NCI-H446 (cell line): ENCODE measurements at places on chromosomes 16 and 17.
A peak's percentile ranks its signal among the peaks of the same experiment; 100 is the strongest.

- peak; percentile 75 for DNase-seq
These were observed 394.7 kb downstream of the SOX9 start for GRCh38 chr17:72515291-72516065.

DNA sequence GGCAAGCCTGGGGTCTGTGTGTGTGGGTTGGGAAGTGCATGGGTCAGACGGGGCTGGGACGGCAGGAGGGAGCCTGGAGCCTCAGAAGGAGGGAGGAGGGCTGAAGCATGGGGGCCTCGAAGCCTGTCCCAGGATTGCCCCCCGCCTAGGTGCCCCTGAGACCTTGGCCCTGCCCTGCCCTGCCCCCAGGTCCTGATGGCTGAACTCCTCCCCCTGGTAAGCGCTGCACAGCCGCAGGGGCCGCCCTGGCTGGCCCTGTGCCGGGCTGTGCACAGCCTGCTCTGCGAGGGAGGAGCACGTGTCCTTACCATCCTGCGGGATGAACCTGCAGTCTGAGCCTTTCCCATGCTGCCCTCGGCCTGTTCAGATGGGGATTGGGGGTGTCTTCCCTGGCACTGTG is 4.4 kb downstream of the TEDC2 start:
- no peak for DNase-seq

GRCh38 chr16:50939356-50939755 is 197.5 kb downstream of the CYLD start:
- no peak for DNase-seq

DNA sequence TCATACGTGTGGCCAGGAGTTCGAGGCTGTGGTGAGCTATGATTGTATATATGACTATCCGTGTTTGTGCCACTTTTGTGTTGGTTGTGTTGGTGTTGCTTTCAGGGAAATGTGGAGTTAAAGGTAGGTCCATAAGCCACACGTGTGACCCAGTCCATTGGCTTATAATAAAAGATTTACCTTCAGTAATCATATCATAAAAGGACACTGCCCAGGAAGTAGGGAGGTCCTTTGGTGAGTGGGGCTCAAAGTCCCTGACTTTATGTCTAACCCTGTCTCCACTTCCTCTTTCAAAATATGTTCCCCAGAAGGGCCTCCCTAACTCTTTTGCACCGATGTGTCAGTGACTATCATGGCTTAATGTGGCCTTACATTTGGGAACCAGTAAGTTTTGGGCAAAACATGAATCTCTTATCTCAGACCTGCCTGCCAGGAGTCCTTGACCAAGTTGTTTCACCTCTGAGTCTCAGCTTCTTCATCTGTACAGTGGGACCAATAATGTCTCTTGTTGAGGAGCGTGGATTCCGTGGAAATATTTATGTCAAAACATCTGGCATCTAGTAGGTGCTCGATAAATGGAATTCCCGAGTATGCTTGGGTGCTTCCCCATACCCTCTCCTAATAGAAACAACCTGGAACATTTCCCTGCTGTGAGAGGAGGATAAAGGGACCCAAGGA is 4.8 kb downstream of the TNP2 start:
- DNase-seq: no peak

- no peak for DNase-seq
These were observed 196.8 kb downstream of the PHKB start for GRCh38 chr16:47657977-47658376.

DNA sequence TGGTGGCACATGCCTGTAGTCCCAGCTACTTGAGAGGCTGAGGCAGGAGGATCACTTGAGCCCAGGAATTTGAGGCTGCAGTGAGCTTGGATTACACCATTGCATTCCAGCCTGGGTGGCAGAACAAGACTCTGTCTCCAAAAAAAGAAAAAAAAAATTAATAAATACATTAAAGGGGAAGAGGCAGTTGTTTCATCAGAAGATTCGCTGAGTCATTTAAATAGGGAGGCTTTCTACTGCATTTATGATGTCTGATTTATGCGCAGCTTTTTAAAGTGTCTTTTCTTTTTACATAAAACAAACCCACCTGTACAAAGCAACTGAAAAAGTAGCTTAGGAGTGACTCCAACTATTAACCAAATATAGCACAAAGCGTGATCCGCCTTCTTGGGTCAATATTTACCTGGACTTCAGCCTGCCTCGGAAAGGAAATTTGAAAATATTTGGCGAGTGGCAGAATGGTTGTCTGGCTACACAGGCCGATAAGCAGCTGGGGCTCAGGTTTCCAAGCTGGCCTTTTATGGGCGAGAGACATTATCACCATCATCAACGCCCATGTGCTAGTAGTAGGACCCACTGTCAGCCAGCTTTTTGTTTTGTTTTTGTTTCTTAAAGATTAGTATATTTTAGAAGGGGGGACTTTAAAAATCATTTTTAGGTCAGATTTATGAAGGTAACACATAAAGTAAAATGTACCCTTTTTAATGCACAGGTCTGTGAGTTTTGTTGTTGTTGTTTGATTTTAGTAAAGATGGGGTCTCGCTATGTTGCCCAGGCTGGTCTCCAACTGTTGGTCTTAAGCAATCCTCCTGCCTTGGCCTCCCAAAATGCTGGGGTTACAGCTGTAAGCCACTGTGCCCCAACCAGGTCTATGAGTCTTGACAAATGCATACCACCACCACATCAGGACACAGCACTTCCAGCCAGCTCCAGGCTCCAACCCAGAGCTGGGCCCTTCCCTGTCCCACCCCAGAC is 42.5 kb upstream of the RASD1 start:
- no peak for DNase-seq

- no peak for DNase-seq
These were observed 50.1 kb upstream of the GSE1 start for GRCh38 chr16:85563034-85563433.

DNA sequence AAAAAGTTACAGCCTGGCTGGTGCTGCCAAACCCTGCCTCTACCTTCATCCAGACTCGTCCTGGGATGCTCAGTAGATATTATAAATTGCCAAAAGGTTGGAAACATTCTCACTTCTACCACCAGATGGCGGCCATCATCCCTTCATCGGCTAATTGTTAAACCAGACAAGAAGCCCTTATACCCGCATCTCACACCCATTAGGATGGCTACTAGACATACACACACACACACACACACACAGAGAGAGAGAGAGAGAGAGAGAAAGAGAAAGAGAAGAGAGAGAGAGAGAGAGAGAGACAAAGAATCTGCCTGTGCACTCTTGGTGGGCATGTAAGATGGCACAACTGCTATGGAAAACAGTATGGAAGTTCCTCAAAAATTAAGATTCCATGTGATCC is 15.0 kb upstream of the SCIMP start:
- peak; percentile 77 for DNase-seq

DNA sequence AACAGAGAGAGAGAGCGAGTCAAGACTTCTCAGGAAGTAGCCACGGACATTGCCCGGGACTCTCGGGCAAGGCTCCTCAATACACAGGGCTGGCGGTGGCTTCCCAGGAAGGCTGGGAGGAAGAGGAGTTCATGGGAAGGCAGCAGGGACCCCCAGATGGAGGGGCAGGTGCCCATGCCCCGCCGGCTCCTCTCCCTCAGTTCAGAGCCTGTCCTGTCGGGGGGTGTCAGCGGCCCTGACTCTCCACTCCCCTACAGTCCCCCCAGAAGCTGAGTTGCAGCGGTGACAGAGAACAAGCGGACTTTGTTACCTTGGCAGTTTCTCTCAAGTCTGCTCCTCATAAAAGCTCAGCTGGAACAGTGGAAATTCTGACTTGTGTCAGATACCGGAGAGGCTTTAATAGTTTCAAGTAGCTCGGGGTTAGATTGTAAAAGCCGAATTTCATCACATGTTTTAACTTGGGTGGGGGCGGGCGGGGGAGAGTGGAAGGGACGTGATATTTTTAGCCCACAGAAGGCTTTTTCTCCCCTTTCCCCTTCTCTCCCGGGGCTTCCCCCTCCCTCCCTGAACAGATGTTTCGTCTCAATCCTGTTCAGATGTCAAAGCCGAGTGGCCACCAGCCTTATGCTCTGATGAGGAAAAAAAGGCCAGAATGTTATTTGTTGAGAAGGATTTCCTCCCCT is 65.2 kb downstream of the NKD1 start:
- no peak for DNase-seq
